ENCODE measurements at places on chromosomes 11 and 22. TPM values are rescaled to one million over a fixed set of nuclear protein-coding genes. Genes with fewer than 3 reads are reported as not detected.
A peak's percentile ranks its signal among the peaks of the same experiment; 100 is the strongest.

DNA sequence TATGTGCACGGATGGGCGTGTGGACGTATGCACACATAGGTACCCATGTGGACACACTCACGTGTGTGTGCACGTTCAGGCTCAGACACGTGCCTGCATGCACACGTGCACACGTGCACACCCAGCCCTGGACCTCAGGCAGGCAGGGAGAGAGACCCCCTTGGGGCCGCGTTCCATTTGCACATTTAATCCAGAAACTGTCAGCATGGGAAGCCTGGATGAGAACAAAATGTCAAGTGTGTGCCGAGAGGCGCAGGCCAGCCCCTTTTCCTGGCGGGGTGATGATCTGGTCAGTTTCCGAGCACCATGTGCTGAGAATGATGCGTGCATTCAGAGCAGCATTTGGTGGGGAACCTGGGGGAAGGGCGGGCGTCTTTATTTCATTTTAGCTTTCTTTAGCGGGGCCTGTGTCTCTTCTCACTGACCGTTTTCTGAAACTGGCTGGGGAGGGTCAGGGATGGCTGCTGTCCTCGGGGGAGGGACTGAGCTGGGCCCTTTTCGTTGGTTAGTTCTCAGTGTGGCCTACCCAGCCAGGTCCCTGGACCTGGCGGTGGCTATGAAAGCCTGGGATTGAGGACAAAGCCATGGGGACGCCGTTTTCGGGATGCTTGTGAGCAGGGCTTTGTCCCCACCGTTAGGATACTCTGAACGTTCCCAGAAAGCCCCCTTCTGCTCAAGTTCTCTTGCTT lies 96.3 kb downstream of the KCNQ1 start:
- no peak overlapping the region for H3K27ac ChIP-seq
- H3K36me3 ChIP-seq: no peaks in the 10 kb centered on the region
- DNase-seq: peak; percentile 31

GRCh38 chr11:32092581-32093170 lies 1.8 kb downstream of the RCN1 start:
- H3K4me1 ChIP-seq: peaks cover 5% of the 10 kb centered on the region
- no peak for DNase-seq
- no peak overlapping the region for H3K27ac ChIP-seq
- no peaks in the 10 kb centered on the region for H3K27me3 ChIP-seq

The LRRC10B gene
- total RNA-seq: not detected

- H3K4me1 ChIP-seq: peaks cover 54% of the 10 kb centered on the region
- H3K4me3 ChIP-seq: no peak overlapping the region
- no peak for DNase-seq
- no peaks in the 10 kb centered on the region for H3K36me3 ChIP-seq
Observed at GRCh38 chr22:42993651-42994275, 21.2 kb downstream of the PACSIN2 start.

The FOLR1 gene
- total RNA-seq: not detected

DNA sequence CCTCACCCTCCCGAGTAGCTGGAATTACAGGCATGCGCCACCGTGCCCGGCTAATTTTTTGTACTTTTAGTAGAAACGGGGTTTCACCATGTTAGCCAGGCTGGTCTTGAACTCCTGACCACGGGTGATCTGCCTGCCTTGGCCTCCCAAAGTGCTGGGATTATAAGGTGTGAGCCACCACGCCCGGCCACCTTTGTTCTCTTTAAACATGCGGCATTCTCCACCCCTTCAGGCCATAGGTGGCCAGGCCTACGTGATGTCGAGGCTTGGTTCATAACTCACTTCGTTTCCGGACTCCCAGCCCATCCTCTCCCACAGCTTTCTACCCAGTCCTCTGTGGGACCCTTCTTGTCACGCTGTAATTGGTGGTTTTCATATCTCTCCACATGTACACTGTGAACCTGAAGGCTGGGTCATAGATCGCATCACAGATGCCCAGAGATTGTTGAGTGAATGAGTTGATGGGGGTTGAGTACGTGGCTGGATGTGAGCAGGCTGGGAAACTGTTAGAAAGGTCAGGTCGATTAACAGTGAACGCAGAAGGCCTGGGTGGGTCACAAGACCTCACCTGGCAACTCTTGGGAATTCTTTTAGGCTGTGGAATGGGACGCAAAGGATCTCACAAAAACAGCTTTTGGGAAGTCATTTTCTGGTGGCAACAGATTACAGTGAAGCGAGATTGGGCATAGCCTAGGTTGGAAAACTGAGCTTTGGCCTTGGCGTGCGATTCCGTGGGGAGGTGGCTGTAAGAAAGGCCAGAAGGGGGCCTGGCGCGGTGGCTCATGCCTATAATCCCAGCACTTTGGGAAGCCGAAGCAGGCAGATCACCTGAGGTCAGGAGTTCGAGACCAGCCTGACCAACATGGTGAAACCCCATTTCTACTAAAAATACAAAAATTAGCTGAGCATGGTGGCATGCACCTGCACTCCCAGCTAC lies 44.5 kb downstream of the ST14 start:
- no peak overlapping the region for H3K4me3 ChIP-seq
- peaks cover 2% of the 10 kb centered on the region for H3K27me3 ChIP-seq
- no peaks in the 10 kb centered on the region for H3K36me3 ChIP-seq
- no peak for DNase-seq
- no peak overlapping the region for H3K27ac ChIP-seq

GRCh38 chr11:1563697-1564534 lies 8.2 kb downstream of the DUSP8 start:
- peaks cover 35% of the 10 kb centered on the region for H3K36me3 ChIP-seq
- DNase-seq: no peak
- peaks cover 53% of the 10 kb centered on the region for H3K4me1 ChIP-seq

DNA sequence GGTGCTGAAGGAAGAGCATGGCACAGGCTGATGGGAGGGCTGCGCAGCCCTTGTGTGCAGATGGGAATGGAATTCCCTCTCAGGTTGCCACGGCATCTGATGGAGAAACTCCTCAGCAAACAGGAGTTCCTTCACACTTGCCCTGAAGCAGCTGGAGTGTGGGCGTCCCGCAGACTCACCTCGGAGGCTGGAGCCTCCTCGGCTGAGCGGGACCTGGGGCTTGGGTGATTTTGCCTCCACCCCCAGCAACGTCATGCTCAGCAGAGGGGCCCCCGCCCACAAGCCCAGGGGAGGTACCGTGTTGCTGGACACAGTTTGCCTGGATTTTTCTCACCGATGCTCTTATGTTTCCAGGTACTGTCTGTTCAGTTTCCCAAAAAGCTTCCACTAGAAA lies 63.4 kb downstream of the MYO7A start:
- H3K27me3 ChIP-seq: no peaks in the 10 kb centered on the region
- no peak for DNase-seq
- H3K36me3 ChIP-seq: no peaks in the 10 kb centered on the region
- no peaks in the 10 kb centered on the region for H3K4me1 ChIP-seq

GRCh38 chr11:117940736-117941135 lies 11.5 kb upstream of the TMPRSS13 start:
- H3K36me3 ChIP-seq: no peaks in the 10 kb centered on the region
- no peak overlapping the region for H3K4me3 ChIP-seq
- H3K4me1 ChIP-seq: no peaks in the 10 kb centered on the region
- no peak overlapping the region for H3K27ac ChIP-seq

- no peak overlapping the region for H3K27ac ChIP-seq
- no peak for DNase-seq
- H3K4me3 ChIP-seq: no peak overlapping the region
Observed at GRCh38 chr22:25357606-25358420, 138.4 kb downstream of the CRYBB2 start.

The FAM181B gene
- 0.07 TPM for total RNA-seq

Measured in psoas muscle (tissue), 8 donors.